ENCODE measurements at places on chromosomes 3 and 15.
A peak's percentile ranks its signal among the peaks of the same experiment; 100 is the strongest.

- DNase-seq: no peak
These were observed 284.9 kb downstream of the TLE3 start for GRCh38 chr15:69812861-69813261.

DNA sequence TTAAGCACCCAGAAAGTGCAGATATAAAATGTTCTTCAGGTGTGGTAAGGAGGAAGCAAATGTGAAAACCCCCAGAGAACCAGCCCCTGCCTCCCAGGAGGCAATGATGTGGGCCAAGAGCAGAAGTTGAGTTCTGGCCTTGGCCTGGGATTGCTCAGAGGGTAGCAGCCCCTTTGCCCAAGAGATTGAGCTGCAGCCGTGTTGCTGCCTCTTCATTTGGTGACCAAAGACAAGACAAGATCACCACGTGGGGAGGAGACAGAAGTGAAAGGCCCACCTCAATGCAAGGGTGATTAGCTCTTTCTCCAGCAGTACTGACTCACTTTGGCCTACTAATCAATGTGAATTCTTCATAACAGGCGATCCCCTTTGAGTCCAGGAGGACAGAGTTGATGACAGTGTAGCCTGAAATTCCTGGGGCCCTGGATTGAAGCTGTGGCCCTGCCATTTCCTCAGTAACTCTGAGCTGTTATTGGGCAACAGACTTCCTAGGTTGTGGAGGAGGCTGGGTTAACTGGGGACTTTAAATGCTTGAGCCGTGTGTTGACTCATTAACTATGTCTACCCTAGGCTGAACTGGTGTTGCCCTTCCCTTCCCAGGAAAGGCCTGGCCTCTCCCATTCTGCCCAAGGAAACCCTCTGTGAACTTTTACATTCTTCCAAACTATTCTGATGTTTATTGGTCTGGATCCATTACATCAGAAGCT lies 86.5 kb downstream of the ST6GAL1 start:
- DNase-seq: no peak

DNA sequence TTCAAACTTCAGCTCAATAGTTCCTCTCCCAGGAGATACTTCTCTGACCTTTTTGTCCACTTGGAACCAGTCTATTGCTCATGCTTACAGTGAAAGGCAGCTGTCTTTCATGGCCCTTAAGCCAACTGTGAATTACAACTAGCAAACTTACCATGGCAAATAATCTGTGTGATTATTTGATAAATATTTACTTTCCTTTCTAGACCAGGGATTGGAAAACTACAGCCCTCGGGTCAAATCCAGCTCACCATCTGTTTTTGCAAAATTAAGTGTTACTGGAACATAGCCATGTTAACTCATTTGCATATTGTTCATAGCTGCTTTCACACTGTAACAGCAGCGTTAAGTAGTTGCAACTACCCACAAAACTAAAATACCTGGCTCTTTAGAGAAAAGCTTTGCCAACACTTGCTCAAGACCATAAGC lies 289.1 kb upstream of the MCTP2 start:
- DNase-seq: peak; percentile 23

GRCh38 chr3:99639579-99639978 lies 1.2 kb downstream of the COL8A1 start:
- DNase-seq: no peak

- DNase-seq: no peak
These were observed 31.9 kb downstream of the SUSD5 start for GRCh38 chr3:33186524-33187367.

GRCh38 chr15:76252249-76252648 lies 59.0 kb downstream of the ETFA start:
- no peak for DNase-seq

DNA sequence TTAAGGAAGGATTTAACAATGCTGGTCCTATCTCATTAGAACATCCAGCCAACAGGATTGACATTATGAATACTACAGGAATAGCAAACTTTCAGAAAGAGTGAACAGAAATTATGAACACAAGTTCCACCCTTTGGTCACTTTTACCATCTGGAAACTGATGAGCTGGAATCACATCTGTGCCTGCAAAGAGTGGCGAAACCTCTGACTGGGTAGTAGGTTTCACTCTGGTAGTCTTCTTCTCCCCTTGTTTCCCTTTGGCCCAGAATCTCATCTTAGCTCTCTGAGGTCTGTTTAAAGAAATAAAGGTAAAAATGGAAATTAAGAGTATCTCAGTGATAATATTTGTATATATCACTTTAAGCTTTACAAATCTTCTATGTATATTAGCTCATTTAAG lies 73.1 kb downstream of the NR2E3 start:
- DNase-seq: no peak

- no peak for DNase-seq
These were observed 172.4 kb downstream of the PDE8A start for GRCh38 chr15:85154061-85154460.

DNA sequence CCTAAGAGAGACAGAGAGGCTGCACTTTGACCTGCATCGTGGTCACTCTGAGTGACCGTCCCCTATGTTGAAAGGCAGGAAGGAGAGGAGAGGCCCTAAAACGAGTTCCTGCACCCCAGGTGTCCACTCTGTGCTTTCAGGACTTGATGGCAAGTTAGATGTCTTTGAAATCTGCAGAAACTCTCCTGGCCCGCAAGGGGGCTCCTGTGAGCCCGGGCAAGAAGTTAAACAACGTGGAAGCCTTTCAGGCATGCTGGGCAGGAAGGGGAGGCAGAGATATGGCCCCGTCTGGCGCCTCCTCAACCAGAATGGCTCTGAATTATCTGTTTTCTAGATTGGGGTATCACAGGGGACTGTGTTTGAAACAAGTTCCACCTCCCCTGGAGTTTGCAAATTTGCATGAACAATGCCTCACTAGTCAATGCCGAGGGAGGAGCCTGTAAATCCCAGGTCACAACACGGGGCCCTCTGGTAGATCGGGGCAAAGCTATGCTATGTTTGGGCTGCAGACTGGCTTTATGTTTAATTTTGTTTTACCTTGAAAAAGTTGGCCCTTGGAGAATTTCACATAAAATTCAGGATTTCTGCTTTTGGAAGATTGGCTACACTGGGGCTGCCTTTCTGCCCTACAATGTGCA lies 9.8 kb downstream of the CTXND1 start:
- no peak for DNase-seq

DNA sequence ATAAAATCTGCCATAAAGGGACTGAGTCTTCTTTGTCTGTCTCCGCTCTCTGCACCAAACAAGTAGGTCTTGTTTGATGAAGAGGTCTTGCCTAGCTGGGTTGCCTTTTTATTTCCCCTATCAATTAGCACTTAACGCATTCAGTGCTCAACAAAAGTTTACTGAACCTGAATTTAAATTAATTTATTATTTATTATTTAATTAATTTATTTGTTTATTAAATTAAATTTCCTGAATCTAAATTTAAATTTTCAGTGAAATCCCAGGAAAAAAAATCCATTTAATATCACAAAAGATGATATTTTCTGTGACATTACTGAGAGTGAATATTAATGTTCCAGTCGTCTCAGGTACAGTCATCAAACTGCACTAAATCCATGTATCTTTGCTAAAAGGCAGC lies 164.9 kb upstream of the AGTR1 start:
- DNase-seq: no peak

- DNase-seq: no peak
These were observed 135.3 kb downstream of the FNDC3B start for GRCh38 chr3:172174513-172175253.

- DNase-seq: no peak
These were observed at the start of gene ZBTB47 for GRCh38 chr3:42653560-42654330. Gene ZBTB47, plus strand, starts transcription at chr3:42653697. Its CDS starts 4,659 bp downstream, at chr3:42658356.

DNA sequence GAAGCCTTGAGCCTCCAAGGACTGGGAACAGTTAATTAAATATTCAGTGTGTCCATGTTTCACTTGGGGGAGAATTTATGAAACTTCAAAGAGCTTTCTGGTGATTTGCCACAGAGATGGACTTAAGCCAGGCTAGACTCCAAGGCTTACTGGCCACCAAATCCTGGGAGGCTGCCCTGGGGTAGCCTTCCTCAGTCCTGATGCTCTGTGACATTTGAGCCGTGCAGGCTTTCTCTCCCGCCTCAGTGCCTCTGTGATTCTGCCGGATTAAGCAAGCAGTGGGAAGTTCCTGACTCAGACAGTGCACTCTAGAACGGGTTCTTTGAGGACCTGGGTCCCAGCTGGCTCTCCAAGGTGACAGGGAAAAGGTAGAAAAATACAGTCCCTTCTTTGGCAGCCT lies 314.7 kb upstream of the ICE2 start:
- no peak for DNase-seq

DNA sequence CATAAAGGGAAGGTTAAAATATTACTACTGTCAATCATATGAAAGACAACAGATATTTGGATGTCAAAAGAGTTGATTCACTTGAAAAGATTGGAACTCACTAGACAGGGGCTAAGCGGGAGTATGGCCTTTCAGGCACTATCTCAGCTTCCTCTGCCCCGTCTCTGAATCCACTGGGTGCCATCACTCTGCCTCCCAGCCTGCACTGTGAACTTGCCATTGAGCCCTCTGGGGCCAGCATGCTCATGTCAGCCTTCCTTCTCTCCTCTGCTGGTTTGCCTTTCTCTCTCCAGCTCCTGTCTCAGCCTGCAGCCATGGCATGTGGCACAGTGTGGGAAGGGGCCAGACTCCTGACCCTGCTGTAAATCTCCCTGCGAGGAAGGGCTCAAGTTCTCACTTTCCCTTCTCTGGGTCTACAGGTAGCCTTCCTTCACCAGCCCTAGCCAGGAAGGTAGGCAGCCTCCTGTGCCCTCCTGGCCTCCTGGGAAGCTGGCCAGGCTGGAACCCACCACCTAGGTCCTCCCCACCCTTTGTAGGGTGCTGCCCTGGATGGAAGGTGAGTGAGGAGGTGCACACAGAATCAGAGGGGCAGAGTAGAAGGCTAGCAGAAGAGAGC lies 54.0 kb upstream of the SLCO2A1 start:
- DNase-seq: no peak

GRCh38 chr3:38264779-38265178 lies 833 bp upstream of the SLC22A13 start:
- no peak for DNase-seq

- no peak for DNase-seq
These were observed 1.3 kb downstream of the ABHD2 start for GRCh38 chr15:89089316-89090230.

GRCh38 chr3:55000546-55000945 lies 72.7 kb upstream of the LRTM1 start:
- DNase-seq: no peak

DNA sequence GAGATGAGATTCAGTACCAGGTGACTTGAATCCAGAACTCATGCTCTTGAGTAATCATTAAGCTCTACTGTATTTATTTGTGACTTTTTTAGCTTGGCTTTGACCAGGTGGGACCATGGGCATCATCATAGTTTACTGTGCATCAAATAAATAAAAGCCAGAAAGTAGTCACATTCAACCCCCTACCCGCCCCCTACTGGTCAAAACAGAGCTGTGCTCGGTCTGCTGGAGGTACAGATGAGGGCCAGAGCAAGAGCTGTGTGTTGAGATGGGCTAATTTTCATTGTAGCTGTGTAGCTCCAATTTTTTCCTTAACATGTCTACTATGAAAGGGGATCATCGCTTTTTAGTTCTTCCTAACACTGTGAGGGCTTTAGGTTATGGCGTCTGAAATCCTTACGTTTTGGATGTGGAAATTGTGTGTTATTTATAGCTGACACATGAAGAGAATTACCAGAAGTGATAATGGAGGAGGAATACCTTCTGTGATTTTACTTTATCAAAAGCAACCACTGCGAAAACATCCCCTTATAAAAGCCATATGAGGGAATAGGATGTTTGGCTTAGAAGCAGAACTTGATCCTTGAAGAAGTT lies 375.1 kb downstream of the PTPRG start:
- DNase-seq: no peak

- DNase-seq: no peak
These were observed 13.2 kb upstream of the TRANK1 start for GRCh38 chr3:36957862-36958686.

DNA sequence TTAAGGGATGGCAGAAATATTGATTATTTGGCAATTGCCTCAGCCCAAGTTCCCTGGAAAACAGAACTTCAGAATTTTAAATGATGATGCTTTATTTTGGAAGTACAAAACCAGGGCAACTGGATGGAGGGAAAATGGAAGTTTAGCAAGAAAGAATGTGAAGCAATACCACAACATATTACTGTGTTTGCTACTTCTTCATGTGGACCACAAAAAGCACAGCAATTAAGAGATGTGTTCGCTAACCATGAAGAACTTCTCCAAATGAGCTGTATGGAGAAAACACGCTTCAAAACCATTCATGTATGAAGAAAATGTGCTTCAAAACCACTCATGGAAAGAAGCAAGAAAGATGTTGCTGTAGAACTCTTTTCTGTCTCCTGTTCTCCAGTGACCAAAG lies 64.7 kb upstream of the ARL6 start:
- no peak for DNase-seq

DNA sequence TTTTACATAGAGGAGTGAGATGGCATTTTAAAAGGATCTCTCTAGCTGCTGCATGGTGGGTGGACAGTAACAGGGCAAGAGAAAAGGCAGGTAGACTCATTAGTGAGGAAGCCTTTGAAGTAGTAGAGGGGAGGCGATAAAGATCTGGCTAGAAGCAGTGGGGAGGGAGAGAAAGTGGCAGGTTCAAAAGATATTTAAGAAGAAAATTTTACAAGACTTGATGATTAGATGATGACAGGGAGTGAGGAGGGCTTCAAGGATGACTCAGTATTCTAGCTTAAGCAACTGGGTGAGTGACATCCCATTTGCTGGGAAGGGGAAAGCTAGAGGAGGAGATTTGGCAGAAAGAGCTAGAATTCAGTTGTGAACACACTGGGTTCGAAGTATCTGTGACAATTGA lies 3.8 kb upstream of the BRPF1 start:
- DNase-seq: no peak

- no peak for DNase-seq
These were observed 175.8 kb upstream of the MME start for GRCh38 chr3:154904328-154904727.

- no peak for DNase-seq
These were observed 27.6 kb downstream of the C3orf33 start for GRCh38 chr3:155778462-155778861.

DNA sequence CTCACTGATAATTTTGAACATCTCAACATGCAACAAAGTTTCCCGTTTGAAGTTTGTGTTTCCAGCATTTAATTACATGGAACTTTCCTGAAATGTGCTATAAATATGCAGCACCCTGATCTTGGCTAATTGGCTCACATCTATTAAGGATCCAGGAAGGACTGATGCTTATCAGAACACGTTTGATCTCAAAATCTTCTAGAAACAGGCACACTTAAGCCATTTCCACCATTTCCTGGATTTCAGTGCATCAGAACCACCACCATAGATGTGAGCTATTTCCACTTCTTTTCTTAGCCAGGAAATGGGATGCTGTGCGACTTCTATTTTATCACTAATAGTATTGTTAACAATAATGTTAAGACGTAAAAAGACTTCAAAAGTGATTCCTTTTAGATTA lies 228.9 kb downstream of the FEZF2 start:
- DNase-seq: no peak

Measured in NCI-H1417 treated with DMSO at 0.1 percent for 48 hours (cell line).